C1 segment of cervical spinal cord (tissue), 14 donors: ENCODE measurements at places on chromosomes 16 and 17.

DNA sequence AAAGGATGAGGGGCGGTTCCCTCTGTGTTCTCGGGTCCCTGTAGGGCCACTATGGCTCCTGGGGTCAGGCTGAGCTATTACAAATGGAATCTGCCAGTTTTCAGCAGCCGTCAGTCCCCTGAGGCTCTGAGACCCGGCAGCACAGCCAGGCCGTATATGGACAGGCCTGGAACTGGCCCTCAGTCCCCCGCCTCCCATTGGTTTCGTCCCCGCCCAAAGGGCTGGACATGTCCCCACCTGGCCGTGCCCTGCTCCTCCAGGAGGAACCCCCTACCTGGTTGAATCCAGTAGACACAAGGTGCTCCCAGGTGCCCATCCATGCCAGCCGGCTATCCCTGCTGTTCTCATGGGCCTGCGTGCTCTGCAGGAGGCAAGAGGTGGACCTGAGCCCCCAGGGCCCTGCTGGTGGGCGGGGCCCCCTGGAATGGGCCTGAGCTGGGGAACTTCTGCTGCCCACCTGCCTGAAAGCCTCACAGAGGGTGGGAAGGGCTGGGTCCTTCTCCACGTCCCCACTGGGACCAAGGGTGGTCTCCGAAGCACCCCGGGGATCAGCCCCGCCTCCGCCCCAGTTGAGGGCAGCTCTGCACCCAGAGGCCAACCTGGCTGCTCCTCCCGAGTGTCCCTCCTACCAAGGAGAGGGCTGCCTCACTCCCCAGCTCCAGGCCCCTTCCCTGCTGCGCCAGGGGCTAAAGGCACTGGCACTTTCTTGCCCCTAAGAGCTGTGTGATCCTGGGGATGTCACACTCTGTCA, 16.8 kb downstream of the VASN start:
- no peak for DNase-seq

- DNase-seq = no peak
Measured at GRCh38 chr16:52718046-52718445, 171.1 kb upstream of the TOX3 start.

DNA sequence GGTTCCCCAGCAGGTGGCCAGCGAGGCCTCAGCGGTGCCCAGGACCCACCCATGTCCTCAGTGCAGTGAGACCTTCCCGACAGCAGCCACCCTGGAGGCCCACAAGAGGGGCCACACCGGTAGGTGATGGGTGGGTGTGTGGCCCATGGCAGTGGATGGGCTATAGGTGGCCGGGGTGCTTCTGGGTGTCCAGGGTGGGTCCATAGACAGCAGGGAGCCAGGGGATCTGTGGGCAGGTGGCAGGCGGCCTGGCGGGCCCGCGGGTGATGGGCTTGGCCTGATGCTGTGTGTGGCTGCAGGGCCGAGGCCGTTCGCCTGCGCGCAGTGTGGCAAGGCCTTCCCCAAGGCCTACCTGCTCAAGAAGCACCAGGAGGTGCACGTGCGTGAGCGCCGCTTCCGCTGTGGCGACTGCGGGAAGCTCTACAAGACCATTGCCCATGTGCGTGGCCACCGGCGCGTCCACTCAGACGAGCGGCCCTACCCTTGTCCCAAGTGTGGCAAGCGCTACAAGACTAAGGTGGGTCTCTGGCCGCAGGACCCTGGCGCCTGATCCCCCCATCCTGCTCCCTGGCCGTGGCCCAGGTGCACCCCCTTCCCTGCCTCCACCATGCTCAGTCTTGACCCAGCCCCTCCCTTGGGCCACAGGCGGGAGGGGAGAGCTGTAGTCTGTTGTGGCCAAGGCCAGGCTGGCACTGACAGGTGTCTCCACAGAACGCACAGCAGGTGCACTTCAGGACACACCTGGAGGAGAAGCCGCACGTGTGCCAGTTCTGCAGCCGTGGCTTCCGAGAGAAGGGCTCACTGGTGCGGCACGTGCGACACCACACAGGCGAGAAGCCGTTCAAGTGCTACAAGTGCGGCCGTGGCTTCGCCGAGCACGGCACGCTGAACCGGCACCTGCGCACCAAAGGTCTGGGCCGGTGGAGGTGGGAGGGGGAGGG, 2.1 kb upstream of the DNASE1L2 start:
- no peak for DNase-seq

GRCh38 chr16:4385789-4386450, 14.3 kb downstream of the VASN start:
- DNase-seq = no peak

DNA sequence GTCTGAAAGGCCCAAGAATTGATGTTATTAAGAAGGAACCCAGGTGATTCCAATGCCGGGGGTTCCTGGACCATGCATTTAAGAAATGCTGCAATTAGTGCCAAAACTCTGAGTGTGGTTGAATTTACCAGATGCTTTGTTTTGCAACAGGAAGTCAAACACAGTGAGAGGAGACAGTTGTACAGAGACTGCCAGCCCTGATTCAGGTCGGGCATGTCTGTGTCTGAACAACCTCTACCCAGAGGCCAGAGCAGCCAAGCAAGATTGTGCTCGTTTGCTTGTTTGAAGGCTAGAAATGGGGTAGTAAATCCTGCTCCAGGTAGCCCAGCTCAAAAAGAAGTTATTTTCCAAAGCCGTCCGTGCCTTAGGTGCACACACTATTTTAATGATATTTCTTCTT, 412.4 kb upstream of the ERCC4 start:
- DNase-seq = no peak

GRCh38 chr16:87376660-87377059, 6.9 kb downstream of the FBXO31 start:
- no peak for DNase-seq

DNA sequence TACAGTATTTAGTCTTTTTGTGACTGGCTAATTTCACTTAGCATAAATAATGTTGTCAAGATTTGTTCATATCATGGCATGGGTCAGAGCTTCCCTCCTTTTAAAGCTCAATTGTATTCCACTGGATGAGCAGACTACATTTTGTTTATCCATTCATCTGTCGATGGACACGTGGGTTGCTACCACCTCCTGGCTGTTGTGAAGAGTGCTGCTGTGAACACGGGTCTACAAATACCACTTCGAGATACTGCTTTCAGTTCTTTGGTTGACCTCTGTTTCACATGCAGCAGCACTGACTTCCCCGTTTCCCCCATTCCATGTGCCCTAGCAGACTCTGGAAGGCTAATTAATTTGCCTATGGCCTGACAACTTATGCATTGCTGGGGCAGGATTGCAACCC, 285.4 kb downstream of the SHISA9 start:
- DNase-seq = no peak

DNA sequence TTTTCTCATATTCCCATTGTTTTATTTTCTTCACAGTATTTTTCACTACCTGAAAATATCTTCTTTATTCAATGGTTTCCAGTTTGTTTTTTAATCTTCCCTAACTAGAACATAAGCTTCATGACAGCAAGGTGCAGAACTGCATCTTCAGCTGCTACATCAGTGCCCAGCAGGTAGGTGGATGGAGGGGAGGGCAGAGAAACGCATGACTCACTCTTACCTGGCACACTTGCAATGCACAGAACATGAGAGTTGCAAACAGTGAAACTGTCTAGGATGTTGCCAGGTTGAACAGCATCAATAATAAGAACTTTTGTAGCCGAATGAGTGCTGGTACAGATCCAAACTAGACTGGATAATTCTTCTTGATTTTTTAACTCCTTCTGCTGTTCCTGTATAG, 127.1 kb downstream of the SPAG9 start:
- DNase-seq = no peak

DNA sequence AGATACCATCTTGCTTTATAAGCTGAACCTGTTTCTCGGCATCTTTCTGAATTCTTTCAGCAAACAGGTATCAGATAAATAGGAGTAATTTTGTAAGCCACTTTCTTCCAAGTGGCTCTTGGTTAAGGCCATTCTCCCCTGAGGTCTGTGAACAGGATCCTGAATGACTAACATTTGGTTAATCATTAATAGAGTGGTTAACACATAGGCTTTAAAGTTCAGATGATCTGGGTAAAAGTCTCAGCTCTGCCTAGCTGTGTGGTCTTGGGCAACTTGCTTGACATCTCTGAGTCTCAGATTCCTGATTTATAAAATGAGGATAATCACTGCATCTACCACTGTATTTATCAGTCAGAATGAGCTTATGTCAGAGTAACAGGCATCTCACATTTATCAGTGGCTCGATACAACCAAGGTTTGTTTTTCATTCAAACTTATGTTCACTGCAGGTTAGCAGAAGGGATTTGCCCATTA, 44.4 kb upstream of the ANKFN1 start:
- no peak for DNase-seq

DNA sequence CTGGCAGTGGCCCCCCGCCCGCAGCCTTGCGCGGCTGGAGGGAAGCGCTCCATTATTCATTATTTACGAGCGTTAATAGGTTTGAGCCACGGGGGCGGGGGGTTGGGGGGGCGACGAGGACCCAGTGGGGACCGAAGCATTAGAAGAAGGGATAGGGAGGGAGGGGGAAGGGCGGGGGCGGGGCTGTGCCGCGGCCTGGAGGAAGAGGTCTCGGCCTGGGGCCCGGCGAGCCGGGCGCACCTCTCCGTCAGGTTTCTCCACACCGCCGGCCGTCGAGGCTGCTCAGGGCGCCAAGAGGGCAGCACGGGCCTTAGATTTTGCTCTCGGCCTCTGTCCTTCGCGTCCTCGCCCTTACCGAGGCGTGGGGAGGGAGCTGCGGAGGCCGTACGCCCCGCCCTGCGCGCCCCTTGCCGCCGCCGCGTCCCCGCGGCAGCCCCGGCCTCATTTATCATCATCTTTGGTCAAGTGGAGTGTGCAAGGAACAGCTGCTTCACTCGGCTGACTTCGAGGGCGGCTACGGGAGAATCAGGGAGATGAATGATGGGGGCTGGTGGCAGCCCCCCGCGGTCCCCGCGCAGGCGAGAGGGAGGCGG, 54.2 kb downstream of the SREBF1 start:
- DNase-seq = peak; percentile 76

DNA sequence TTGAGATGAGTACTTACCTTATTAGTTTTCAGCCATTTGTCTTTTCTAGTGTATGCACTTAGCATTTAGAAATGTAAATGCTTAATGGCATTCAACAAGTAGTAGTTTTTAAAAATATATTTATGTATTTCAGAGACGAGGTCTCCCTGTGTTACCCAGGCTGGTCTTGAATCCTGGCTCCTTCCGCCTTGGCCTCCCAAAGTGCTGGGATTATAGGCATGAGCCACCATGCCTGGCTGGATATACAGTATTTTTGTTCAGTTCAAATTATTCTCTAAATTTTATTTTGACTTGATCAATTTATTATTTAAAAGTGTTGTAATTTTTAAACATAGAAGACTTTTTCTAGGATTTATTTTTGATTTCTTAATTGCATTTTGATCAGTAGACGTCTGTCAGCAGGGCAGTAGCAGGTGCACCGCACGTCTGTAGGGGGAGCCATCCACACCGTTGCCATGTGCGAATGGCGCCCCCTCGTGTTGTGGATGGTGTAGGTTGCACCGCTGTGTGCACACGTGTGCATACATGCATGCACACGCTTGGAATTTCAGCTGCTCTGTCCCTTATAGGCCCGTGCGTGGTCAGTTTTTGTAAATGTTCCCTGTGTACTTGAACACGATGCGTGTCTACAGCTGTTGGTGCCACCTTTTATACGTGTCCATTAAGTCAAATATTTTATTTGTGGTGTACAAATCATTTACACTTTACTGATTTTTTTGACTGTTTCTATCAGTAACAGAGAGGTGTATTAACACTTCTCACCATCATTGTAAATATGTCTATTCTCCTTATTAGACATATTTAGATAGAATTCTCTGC, 30.6 kb downstream of the RPTOR start:
- DNase-seq = peak; percentile 46

DNA sequence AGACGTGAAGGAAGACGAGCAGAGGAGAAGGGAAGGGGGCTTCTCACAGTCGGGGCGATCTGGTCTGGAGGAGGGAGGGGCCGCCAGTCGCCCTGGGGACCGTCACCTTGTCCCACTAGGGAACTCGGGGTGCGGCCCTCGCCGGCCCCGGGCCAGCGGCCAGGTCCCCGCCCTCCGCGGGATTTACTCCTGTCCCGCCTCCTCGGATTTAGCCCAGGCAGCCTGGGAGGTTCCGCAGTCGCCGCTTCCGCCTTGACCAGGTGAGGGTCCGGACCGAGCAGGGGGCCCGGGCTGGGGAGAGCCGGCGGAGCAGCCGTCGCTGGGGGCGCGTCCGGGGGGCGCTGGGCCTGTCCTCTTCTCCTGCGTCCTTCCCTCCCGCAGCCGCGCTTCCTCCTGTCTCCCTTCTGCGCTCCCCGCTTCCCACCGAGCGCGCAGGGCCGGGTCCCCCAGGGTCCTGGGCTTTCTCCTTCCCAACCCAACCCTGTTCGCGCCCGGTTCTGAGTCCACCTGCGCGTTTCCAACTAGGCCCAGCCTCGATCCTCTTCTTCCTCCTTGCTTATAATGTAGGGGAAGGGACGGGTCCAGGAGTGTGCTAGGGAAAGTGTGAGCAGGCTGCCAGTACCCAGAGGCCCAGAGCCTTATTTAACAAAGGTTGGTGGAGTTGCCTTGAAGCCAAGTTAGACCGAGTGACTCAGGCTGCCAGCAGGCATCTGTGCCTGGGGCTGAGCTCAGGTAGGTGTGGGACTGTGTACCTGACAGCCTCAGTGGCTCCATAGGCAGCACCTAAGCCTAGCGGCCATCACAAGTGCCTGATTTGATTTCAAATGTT, at the start of gene TNK1:
TSS of gene TNK1 (plus strand) at position 235 of the 829 bp plus-strand sequence. CDS start 1,838 bp downstream, outside the sequence.
- no peak for DNase-seq

- no peak for DNase-seq
Measured at GRCh38 chr17:64332502-64332901, 58.2 kb downstream of the PECAM1 start.

DNA sequence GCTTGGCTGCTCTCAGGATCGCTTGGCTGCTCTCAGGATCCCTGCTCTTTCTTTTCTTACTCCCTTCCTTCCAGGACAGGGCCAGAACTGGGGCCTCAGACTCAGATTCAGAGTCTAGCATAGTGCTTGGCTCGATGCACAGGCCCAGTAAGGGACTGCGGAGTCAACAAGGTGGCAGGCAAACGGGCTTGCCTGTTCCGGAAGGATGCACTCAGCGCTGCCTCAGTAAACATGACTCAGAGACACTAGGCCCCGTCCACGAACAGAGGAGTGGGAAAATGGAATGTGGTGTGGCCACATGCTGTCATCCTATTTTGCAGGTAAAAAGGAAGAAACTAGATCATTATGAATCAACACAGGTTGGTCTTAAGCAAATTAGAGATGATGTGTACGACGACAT, 9.8 kb downstream of the SPHK1 start:
- no peak for DNase-seq

- DNase-seq = no peak
Measured at GRCh38 chr17:54968988-54969332, 395 bp downstream of the STXBP4 start.
